ENCODE measurements at places on chromosomes 13 and 19. TPM values are rescaled to one million over a fixed set of nuclear protein-coding genes. Genes with fewer than 3 reads are reported as not detected.

- DNase-seq = no peak
These were observed 50.4 kb downstream of the NUFIP1 start for GRCh38 chr13:44938854-44939253.

DNA sequence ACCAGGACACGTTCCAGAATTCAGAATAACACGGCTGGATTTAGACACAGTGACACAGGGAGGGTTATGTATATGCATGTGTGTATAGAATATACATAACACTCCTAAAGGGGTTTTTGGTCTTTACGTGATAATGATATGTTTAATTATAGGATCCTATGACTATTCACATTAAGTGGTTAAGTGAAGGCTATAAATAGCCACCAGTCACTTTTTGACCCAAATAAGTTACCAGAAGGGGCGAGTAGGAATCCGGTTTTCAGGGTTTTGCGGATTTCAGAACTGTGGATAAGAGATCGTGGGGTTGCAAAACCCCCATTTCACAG lies 6.9 kb downstream of the ANGPTL6 start:
- DNase-seq = no peak

DNA sequence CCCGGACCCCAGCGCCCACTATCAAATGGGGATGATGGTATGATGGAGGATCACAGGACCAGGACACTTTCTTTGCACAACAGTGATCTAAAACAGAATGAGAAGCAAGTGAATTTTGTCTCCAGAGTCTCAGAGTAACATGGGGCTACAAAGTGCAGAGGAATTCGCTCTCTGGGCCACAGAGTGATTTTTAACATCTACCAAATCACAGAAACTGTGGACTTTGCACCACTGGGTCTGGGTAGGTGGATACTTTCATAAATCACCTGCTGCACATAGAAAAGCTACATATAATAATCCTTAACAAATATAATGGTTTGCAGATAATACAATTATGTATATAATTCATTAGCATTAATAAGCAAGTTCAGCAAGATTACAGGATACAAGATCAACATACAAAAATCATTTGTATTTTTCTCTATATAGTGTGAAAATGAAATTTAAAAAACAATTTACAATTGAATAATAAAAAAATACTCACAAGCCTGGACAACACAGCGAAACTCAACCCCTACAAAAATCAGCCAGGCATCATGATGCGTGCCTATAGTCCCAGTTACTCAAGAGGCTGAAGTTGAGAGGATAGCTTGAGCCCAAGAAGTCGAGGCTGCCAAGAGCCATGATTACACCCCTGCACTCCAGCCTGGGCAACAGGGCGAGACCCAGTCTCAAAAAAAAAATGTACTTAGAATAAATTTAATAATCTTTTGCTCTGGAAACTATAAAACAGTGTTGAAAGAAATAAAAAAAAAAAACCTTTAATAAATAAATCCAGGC lies 60.3 kb upstream of the EEF1AKMT1 start:
- no peak for DNase-seq

DNA sequence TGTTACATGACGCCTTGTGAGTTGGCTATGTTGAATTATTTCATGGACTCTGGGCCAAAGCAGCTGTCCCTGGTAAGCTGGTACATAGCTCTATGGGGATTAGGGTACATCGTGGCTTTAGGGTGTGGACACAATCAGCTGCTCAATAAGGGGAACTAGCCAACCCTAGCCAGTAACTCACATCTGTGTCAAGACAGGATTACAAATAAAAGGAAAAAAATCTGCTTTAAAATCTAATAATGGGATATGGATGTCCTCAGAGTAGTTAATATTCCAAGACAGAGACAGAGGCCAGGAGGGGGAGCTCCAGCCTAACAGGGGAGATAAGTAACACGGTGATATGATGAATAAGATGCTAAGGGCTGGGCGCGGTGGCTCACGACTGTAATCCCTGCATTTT lies 21.1 kb upstream of the ZNF766 start:
- no peak for DNase-seq

Gene SYCN
- not detected for polyA plus RNA-seq

Gene FGF9
- polyA plus RNA-seq = 0.26 TPM

Gene ZNF878
- 0.15 TPM for polyA plus RNA-seq
